SIG-M5 (cell line): ENCODE measurements at places on chromosomes 3 and 15.

- DNase-seq, result no peak
Observed at GRCh38 chr3:156160647-156161046, 40.3 kb downstream of the KCNAB1 start.

DNA sequence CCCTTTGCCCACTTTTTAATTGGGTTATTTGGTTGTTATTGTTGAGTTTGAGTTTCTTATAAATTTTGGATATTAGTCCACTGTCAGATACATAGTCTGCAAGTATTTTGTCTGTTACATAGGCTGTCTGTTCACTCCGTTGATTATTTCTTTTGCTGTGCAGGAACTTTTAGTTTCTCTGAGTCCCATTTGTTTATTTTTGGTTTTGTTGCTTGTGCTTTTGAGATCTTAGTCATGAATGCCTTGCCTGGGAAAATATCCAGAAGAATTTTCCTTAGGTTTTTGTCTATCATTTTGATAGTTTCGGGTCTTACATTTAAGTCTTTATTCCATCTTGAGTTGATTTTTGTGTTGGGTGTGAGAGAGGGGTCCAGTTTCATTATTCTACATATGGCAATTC lies 254.5 kb downstream of the NLGN1 start:
- no peak for DNase-seq

GRCh38 chr15:101043911-101044624 lies 124.9 kb downstream of the LRRK1 start:
- DNase-seq, result no peak

GRCh38 chr3:26368312-26368711 lies 254.3 kb upstream of the LRRC3B start:
- DNase-seq, result no peak

- no peak for DNase-seq
Observed at GRCh38 chr3:80051602-80051962, 283.8 kb upstream of the ROBO1 start.

DNA sequence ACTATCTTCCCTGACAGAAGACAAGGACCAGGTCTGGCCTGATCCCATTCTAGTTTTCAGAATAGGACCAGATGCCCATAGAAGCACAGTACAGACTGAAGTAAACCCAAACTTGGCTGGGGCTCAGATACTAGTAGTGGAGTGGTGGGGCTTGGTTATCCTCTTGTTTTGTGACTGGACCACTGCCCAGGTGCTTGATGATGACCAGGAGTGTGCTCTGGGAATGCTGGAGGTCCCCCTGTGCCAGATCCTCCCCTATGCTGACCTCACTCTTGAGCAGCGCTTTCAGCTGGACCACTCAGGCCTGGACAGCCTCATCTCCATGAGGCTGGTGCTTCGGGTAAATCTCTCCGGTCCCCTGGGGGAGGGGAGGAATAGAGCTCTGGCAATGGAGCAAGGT lies 36.3 kb downstream of the ESYT3 start:
- DNase-seq, result no peak

DNA sequence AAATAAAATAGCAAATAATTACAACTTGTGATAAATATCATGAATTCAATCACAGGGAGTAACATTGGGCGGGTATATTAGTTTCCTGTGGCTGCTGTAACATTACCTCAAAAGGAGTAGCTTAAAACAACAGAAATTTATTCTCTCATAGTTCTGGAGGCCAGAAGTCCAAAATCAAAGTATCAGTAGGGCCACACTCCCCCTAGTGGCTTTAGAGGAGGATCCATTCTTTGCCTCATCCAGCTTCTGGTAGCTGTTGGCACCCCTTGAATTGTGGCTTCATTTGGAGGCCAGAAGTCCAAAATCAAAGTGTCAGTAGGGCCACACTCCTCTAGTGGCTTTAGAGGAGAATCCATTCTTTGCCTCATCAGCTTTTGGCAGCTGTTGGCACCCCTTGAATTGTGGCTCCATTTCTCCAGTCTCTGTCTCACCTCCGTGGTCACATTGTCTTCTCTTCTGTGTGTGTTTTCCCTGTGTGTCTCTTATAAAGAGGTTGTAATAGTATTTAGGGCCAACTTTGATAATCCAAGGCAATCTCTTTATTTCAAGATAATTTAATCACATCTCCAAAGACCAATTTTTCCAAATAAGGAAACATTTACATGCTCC lies 3.1 kb upstream of the CFAP20DC start:
- DNase-seq, result no peak

- DNase-seq, result no peak
Observed at GRCh38 chr3:141240687-141241615, 9.3 kb downstream of the PXYLP1 start.

DNA sequence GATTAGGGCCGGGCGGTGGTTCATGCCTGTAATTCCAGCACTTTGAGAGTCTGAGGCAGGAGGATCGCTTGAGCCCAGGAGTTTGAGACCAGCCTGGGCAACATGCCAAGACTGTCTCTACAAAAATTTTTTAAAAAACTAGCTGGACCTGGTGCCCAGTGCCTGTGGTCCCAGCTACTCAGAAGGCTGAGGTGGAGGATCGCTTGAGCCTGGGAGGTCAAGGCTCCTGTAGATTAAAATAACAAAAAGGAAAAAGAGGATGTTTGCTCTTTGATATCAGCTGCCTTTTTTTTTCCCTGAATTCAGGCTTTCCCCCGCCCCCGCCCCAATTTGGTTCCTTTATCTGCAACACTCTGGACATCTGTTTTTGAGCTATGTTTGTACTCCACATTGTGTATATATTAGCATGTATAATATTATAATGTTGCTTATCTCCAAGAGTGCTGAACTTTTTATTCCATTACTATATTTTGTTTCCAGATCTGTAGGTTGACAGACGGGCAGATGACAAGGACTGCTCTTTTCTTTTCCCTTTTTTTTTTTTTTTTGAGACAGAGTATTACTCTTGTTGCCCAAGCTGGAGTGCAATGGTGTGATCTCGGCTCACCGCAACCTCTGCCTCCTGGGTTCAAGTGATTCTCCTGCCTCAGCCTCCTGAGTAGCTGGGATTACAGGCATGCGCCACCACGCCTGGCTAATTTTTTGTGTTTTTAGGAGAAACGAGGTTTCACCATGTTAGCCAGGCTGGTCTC lies 4.6 kb downstream of the SNAP23 start:
- DNase-seq, result no peak

GRCh38 chr15:63104727-63105126 lies 16.9 kb upstream of the LACTB start:
- DNase-seq, result no peak

- no peak for DNase-seq
Observed at GRCh38 chr15:47708161-47708980, 8.9 kb upstream of the SEMA6D start.

DNA sequence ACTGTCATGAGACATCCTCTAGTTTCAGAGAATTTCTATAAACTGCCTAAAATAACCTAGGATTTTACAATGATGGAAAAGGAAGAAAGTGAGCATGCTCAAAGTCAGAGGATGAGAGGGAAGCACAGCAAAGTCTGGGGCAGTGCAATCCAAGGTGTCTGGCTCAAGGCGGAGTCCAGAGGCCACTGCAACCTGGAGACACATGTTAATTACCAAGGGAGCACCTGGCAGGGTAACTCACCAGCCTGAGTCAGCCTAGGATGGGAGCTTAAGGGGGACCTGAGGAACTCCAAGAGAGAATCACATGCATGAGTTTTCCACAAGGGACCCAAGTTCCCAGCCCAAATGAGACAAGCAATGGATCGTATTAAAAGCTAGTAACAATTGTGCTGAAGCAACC lies 49.8 kb downstream of the PLD1 start:
- DNase-seq, result no peak

DNA sequence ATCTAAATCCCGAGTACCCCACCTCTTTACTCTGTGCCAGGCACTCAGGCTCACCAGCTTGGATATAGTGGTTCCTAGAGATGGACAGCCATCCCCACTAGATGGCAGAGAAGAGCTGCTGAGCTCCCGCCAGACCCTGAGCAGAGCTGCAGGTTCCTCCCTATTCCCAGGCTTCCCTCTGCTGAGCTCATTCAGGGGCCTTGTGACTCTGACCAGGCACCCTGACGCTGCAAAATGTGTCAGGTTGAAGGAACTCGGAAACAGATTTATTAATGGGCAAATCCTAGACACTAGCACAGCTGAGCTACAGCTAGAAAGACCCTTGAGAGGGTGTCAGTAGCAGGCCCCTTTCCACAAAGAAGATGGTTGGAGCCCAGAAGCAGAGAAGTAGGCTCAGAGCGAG lies 38.2 kb upstream of the RHO start:
- no peak for DNase-seq

- no peak for DNase-seq
Observed at GRCh38 chr3:38555926-38556325, 59.8 kb downstream of the EXOG start.

DNA sequence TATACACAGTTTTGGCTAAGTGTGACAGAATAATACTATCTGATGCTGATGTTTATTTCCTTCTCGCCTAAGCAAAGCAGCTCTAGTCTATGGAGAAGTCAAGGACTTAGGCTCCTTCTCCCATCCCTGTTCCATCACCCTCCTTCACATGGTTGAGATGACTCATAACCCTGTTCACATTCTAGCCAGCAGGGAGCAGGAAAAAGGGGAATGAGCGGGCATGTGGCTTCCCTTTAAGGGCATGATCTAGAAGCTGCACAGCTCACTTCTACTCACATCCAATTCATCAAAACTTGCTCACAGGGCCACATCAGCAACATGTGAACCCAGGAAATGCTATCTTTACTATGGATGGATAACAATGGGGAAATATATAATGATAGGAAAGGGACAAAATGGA lies 40.9 kb downstream of the CBLB start:
- DNase-seq, result no peak
